ENCODE measurements at places on chromosomes 2 and 18.

DNA sequence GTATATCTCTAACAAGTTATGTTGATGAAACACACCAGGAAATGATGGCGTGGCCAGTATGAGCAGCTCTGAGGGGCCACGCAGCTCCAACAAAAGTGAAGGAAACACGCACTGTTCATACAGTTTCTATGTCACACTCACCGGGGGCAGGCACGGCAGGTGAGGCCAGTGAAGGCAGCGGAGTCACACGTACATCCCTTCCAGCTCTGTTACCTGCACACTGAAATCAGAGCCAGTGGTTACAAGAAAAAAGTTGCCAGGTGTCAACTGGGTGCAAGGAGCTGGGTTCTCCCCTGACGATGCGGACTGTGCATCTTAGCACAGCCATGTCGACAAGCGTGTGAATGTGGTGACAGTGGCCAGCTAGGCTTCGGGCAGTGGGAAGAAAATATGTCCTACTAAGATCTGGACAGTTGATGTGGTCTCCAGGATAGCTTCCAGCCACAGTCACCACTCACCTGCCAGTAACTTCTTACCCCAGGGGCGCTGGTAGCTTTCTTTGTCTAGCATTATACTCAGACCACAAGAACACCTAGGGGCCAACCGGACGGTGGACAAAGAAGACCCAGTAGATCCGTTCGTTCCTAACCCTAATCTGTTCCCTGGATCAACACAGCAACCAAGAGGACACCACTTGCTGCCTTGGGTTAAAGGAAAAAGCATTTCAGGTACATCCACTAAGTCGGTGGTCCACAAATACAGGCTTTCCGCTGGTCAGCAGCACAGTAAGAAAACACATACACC lies 10.1 kb downstream of the HJURP start:
- DNase-seq: no peak

DNA sequence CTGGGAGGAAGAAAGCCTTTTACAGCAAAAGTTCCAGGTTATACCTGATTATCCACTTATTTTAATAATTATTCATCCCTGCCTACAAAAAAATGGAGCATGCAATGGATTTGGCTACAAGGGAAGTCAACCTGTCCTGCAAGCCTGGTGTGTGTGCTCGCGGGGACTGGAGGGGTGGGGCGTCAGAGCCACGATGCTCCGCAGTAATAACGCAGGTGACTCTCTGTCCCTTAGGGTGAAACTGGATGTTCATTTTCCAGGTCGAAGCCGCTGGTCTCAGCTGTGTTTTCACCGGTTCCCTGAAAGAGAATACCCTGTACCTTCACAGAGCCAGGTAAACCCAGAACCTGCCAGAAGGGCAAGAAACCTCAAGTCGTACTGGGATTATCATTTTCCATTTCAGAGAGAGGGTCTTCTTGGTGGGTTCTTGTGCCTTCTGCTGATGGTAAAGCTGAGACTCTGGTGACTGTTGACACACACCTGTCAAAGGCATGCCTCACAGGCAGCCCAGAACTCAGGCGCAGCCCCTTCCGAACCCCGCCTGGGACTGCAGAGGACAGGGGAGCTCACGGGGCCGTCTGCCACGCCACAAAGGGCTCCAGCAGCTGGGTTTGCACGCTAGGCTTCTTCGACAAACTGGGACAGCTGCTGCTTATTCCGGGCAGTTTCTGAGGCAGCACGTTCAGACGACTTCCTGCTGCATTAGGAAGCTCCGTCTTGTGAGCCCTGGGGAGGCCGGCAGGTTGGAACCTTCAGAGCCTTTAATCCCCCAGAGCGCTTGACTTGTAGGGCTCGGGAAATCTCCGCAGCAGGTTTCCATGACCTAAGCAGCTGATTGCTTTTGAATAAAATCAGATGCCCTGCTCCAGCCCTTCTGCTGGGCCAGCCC lies 58.6 kb downstream of the KCNG2 start:
- peak; percentile 11 for DNase-seq

- DNase-seq: no peak
Observed at GRCh38 chr18:13434854-13435253, 216.3 kb downstream of the LDLRAD4 start.

DNA sequence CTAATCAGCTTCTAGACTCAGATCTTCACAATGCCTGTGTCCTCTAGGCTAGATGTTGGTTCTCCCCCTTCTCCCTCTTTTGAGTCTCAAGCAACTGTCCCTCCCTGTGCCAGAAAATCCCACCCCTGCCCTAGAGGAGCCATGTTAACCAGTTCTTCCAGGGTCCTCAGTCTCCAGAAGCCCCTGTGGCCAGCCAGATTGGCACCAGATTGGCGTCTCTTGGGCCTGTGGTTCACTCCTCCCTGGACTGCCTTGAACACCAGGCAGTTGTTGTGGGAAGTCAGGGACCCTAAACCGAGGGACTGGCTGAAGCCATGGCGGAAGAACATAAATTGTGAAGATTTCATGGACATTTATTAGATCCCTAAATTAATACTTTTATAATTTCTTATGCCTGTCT lies 36.6 kb downstream of the CYP26B1 start:
- DNase-seq: no peak

- no peak for DNase-seq
Observed at GRCh38 chr2:218642786-218643185, 16.6 kb downstream of the ZNF142 start.

DNA sequence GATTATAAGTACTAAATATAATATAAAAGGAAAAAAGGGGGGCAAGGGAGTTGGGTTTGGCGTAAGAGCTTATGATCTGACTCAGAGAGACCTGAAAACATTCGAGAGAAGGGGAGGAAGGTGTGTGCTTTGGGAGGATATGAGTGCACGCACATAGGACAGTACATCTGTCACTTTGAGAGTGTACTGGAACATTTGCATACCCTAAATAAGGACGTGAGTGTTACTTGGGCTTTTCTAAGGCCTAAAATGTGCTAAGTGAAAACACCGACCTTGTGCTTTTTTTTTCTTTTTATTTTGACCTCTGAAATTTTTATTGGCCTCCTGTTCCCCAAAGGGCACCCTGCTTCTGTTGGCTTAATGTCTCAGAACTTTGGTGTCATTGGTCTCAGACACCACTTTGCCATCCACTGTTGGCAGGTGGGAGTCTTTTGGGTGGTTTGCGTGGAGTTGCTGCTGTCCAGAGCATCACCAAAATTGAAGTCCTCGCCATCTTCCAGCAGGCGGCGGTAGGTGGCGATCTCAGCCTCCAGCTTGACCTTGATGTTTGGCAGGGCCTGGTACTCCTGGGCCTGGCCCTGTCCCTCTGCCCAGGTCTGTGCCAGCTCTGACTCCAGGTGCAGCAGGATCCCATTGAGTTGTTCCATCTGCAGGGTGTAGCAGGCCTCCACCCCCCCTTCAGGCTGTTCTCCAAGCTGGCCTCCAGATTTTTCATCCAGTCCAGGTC lies 57.7 kb downstream of the CD28 start:
- no peak for DNase-seq

GRCh38 chr2:100235098-100235497 lies 87.2 kb downstream of the LONRF2 start:
- DNase-seq: peak; percentile 51

GRCh38 chr2:37625796-37626571 lies 45.5 kb downstream of the CDC42EP3 start:
- no peak for DNase-seq

- peak; percentile 23 for DNase-seq
Observed at GRCh38 chr2:162333968-162334367, 10.0 kb upstream of the GCA start.

GRCh38 chr2:65331336-65332025 lies 100.9 kb downstream of the SPRED2 start:
- no peak for DNase-seq

GRCh38 chr18:41959045-41959444 lies 4.0 kb downstream of the PIK3C3 start:
- no peak for DNase-seq

- no peak for DNase-seq
Observed at GRCh38 chr2:212711856-212712255, 173.3 kb upstream of the ERBB4 start.

- DNase-seq: no peak
Observed at GRCh38 chr2:13919981-13920382, 712.5 kb upstream of the LRATD1 start.

DNA sequence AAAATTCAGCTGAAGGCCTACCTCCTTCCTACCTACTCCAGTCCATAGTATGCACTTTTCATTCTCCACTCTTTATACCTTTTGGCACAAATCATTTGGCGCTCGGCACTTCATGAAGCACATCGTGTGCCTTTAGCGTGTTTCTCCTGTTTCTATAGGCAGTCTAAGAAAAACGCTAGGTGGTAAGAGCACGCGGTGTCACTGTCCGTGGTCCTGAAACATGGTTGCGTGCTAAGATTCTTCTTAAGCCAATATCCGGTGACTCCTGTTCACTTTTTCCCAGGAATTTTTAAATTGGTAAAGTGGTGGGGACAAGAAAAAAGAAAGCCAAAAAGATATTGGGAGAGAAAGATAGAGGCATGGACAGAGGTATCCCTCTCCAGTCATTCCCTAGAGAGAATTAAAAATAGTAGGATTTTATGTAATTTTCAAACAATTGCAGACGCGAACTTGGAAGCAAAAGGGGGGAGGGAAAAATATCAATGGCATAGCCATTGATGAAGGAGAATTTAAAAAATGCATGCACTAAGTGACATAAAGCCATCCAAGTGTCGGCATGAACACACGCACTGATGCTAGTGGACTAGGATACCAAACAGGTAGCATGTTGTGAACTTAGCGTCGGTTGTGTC lies 1.4 kb upstream of the CTNNA2 start:
- DNase-seq: peak; percentile 68

- no peak for DNase-seq
Observed at GRCh38 chr2:212264187-212264586, 274.4 kb downstream of the ERBB4 start.

DNA sequence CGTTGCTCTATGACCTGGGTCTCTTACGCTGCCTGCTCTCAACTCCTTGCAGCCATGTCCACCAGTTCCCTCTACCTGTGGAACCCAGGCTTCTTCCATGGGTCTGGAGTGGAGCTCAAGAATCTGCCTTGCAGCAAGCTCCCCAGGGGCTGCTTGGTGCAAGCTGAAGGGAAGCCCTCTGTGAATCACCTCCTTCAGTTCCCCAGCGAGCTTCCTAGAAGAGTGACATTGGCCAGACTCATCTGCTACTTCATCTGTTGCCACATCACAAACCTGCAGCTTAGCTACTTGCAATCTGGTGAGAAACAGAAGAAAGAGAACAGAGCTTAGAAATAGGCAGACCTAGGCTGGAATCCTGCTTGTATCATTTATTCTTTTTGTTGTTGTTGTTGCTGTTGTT lies 9.8 kb upstream of the EFR3B start:
- DNase-seq: peak; percentile 42

DNA sequence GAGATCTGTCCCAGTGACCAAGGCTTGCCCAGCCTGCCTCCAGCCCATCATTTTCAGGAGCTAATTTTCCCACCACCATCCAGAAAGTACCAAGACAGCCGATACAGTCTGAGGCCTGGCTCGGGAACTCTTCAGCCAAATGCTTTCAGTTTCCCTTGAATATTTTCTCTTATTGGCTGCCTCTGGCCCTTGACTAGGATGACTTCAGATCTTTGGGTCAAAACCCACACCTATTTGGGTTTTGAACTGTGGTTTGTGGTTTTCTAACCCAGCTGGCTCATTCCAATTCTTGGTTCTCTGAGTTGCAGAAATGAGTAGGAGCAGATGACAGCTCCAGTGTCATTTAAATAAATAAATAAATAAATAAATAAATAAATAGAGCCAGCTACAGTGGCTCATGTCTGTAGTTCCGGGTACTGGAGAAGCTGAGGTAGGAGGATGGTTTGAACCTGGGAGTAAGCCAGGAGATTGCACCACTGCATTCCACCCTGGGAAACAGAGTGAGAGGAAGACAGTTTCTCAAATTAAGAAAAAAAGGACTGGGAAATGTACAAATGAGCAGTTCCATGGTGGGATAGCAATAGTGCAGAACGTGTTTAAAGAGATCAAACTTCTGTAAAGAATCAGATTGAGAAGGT lies 465.0 kb upstream of the SOX11 start:
- no peak for DNase-seq

DNA sequence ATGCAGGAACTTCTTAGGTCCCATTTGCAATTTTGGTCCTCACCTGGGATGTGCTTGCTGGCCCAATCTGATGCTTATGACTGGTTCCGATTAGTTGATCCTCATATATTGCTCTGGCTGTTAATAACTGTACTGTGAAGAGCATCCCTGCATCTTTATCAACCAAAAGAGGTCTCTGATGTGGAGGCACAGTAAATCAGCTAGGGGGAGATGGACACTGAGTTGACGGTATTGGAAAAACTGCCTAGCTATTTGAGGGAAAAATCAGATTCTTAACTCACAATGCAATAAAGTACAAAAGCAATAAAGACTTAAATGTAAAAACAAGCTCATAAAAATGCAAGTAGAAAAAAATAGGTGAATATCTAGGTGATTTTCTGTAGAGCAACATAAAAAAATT lies 188.0 kb upstream of the TCF4 start:
- no peak for DNase-seq

DNA sequence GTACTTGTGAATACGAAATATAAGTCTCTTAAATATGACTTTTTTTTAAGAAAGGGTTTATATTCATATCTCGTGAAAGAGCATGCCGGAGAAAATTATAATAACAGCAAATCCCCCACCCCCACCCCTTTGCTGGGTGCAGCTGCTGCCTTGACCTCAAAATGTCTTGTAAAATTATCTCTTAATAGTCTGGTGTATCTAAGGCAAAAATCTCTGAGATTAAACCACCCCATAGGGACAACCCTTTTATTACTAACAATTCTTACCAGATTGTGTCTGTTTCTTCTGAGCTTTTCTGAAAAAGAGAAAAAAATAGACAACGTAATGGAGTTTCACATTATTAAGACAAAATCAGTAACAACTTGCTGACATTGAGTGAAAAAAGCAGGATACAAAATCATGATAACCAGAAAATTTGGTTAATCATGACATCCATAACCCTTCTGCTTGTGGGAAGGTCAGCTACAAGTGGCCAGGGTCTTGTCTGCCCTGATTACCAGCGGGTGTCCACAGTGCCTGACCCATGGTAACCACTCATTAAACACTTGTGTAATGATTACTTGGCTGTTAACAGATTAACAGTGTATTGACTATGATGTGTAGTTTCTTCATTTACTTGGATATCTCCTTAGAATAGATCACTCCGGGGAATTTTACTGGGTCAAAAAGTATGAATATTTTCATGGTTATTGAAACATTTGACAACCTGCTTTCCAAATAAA lies 1.5 kb downstream of the STRADB start:
- no peak for DNase-seq

DNA sequence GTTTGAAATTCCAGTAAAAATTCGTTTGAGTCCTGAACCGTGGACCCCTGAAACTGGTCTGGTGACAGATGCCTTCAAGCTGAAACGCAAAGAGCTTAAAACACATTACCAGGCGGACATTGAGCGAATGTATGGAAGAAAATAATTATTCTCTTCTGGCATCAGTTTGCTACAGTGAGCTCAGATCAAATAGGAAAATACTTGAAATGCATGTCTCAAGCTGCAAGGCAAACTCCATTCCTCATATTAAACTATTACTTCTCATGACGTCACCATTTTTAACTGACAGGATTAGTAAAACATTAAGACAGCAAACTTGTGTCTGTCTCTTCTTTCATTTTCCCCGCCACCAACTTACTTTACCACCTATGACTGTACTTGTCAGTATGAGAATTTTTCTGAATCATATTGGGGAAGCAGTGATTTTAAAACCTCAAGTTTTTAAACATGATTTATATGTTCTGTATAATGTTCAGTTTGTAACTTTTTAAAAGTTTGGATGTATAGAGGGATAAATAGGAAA lies 80.7 kb downstream of the ACSL3 start:
- DNase-seq: no peak

GRCh38 chr2:69209482-69209881 lies 177.5 kb downstream of the GFPT1 start:
- DNase-seq: no peak

Measured in KBM-7 (cell line).